Trophoblast cell (in vitro differentiated cells and primary cell): ENCODE measurements at places on chromosomes 2 and 18.
A peak's percentile ranks its signal among the peaks of the same experiment; 100 is the strongest.

DNA sequence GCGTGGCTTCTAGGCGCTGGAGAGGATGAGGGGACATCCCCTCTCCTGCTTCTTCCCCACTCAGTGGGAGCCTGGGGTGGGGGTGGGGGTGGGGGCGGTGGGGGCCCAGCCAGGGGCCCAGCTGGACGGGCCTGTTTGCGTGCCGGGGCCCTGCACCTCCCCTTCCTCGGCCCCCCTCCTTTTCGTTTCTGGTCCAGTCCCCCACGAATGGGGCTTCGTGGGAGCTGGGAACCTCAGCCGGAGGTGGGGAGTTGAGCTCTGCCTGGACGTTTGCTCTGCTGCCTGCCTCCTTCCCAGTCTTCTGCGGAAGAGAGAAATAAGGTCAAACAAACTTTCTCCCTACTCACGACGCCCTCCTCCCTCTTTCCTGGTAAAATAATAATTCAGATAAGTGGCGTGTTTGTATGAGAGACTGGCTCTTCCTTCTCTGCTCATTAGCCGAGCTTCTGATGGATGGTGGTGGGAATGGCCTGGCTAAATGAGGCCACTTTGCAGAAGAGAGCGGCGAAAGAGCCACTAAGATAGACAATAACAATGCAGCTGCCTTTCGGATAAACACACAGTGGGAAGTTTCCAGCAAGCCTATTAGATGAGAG is 782 bp downstream of the MTA3 start:
- DNase-seq = no peak

- no peak for DNase-seq
Observed at GRCh38 chr2:215000721-215001120, 137.7 kb downstream of the ABCA12 start.

DNA sequence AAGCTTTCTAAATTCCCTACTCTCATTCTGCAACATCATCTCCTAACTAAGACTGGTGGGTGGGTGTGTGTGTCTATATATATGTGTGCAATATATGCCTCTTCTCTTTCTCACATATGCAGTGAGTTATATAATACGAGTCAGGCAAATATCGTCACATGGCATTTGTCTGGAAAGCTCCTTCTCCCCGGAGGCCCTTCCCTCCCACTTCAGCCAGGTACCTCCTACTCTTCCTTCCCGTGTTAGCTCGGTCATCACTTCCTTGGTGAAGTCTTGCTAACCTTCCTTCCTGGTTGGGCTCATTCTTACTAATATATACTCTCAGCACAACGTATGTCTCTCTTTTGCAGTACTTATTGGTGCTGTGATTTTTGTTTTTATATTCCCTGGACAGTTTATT is 66.4 kb upstream of the NCK2 start:
- no peak for DNase-seq

DNA sequence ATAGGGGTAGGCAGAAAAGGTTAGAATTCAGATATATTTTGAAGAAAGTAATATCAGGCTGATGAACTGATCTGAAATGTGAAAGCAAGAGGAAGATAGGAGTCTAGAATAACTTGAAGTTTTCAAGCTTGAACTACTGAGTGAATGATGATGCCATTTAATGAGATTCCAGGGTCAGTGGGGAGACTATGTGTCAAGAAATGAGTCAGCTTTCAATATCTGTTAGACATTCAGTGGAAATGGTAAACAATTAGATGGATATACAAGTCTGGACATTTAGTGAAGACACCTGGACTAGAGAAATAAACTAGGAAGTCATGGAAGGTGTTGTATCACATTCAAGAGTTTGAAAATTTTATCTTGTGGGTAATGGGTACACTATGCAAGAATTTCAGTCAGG is 326.9 kb downstream of the FSIP2 start:
- DNase-seq = no peak

DNA sequence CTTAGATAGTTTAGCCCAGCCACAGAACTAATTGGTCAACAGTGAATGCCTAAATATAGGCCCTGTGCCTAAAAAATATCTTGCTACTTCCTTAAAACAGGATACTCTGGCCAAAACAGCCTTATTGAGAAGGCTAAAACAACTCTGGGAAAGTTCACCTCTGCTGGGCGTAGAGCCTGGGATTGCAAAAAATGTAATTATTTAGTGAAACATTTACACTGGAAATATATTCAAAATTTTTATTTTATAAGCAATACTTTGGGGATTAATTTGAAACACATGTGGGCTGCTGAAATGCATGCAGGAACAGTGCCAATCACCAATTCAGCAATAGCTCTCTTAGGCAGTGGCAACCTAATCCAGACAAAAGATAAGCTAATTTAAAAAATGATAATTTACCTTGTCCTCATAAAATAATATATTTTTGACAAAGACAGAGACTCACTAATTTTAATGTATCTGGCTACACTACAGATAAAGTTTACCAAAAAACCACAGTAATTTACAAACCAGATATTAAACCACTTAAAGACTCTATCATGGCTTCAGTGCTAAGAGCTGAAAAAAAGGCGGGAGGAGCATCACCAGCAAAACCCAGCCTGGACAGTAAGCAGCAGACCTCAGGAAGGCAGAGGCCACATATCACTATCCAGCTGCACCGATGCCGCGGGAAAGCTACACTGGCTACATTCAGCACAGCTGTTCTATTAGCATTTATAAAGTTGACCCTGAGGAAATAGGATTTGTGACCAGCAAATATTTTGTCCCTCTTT is 18.5 kb downstream of the TRAK2 start:
- no peak for DNase-seq

DNA sequence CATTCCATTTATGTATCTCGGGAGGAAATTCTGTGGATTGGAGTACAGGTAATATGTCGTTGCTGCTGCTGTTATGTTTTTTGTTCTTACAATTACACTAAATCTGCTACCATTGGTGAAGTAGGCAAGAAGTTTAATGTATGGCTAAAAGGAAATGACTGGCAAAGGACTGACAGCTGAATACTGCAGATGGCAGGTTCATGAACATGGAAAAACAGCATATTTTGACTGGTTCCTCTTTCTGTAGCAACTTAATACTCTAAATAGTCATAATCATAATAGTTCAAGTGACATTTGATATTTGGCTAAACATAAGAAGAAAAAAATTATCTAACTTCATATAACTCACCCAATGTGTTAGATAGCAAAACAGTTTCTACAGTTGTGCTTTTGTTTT is 84.5 kb upstream of the PGAP1 start:
- no peak for DNase-seq

DNA sequence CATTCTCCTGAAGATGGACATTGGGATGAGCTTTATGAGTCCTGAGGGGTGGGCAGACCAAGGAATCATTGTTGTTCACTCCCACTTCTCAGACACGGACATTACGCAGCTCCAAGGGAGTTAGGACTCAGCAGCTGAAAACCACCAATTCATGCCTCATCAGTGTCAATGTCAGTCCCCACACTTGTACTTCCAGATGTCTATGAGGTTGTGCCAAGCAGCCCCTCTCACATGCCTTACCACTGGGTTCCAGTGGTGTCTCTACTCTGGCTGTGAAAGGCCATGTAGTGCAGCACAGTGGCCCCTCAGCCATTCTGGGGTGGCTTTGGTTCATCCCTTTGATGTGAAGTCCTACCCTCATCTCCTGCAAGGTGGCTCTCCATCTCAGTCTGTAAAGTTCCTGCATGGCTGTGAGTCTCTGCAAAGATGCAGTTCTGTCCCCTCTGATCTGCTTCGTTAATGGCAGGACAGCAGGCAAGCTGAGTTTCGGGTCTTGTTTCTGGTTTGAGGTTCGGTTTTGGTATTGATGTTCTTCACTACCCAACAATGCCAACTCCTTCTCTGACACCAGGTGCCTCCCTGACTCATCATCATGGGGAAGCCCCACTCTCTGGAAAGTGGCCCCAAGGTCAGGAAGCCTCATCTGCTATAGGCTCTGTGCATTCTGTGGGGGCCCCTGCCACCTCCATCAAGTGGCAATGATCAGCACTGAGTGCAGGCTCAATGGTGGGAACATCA is 14.0 kb upstream of the COL6A3 start:
- DNase-seq = no peak

DNA sequence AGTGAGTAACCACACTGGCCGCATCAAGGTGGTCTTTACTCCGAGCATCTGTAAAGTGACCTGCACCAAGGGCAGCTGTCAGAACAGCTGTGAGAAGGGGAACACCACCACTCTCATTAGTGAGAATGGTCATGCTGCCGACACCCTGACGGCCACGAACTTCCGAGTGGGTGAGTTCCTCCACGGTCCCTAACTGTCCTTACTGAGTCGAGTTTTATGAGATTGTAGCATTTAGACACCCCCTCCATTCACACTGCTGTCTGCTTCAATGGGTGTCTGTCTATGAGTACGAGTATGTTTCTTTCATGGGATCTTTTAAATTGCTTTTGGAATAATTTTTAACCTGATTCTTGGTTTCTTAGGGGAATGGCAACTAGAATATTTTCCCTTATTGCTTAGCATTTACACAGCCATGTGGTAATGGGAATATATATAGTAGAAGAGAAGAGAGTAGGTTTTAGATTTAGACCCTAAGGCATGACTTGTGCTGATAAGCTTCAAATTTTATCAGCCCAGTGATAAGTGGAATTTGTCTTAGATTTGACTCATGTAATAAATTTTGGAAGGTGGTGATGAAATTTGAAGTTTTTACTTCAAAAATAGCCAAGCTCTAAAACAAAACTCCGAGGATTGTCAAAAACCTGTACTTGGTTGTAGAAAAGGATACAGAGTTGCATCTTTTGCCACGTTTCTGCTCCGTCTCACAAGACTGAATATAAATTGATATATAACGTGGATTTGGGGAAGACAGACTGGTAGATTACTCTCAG is 188.2 kb downstream of the LTBP1 start:
- no peak for DNase-seq

DNA sequence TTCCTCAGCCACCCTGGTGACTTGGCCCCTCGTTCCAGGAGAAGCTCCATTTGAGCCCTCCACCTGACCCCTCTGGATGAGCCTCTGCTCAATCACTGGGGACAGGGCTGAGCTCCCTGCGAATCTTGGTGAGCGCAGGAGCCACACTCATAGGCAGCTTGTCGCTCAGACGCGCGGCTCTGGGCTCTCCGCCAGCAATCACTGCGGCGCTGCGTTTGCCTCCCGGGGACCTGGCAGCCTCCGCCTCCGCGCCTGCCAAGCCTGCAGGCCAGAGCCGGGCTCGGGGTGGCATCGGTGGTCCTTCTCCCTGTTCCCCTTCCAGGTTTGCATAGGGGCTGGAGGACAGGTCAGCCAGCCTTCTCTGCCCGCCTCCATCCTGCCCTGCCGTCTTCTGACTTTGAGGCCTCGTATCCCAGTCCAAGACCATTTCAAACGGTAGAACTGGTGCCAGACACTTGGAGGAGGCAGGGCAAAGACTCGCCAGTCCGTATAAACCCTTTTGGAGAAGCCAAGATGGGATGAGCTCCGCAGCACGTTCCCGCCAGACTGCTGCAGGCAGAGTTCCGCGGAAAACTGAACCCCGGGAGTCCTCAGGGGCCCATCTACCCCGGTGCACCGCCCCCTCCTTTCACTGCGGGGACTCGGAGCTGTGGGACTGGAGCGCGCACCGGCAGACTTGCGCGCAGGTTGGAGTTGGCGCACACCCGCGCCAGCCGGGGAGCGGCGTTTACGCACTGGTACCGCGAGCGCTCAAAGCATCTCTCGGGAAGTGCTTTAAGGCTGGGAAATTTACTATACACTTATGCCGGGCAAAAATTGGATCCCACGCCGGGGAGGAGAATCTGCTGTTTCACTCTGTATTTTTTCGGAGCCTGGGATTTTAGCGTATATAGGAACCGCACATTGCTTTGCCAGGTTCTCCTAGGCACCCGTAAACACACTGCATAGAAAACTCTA is 1.1 kb upstream of the TACR1 start:
- DNase-seq = peak; percentile 56

- DNase-seq = no peak
Observed at GRCh38 chr2:166419616-166419934, 43.8 kb upstream of the SCN9A start.

GRCh38 chr2:170878505-170878904 is 50.5 kb upstream of the GORASP2 start:
- no peak for DNase-seq

DNA sequence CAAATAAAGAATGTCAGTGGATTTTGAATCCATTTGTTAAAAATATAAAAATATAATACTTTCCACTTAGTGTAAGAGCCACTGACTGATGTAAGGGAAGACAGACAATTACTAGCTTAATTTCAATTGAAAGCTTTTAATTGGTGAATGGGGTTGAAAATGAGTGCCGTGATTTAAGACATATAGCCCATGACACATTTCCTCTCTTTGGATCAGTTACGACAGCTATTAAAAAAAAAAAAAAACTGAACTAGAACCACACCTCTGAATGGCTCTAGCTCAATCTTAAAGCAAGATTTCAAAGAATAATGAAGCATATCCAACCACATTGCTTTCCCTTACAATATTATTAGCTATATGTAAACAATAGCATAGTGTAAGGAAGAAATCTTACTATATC is 44.0 kb downstream of the CIB4 start:
- DNase-seq = no peak
